T follicular helper cell (primary cell): ENCODE measurements at places on chromosomes 16 and 17.

- DNase-seq: no peak
Observed at GRCh38 chr17:29583324-29584248, 5.9 kb downstream of the GIT1 start.

DNA sequence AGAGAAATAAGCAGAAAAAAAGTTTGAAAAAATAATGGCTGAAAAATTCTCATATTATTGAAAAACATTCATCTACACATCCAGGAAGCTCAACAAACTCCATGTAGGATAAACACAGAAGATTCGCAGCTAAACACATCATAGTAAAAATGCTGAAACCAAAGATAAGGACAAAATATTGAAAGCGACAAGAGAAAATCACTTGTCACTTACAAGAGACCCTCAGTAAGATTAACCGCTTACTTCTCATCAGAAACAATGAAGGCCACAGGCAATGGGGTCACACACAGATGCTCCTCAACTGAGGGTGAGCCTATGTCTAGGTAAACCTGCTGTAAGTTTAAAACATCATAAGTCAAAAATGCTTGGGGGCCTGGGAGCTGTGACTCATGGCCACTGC, 38.1 kb upstream of the METRNL start:
- no peak for DNase-seq

DNA sequence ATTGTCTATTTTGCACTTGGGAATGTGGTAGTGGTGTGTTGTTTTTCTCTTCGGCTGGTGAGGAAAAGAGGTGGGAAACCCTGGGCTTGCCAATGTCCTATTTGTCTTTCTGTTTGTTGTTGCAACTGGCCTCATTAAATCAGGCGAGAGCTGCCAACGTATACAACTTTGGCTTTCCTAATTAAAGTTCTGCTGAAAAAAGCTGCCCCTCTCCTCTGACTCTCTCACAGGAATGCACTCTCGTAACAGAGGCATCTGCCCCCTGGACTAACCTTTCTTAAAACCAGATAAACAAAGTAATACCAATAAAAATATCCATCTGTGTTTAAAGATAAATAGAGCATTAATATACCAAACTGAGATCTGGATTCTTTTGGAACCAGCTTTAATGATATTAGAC, 7.8 kb downstream of the CDRT15 start:
- no peak for DNase-seq

GRCh38 chr17:61583660-61584264, 7.3 kb downstream of the NACA2 start:
- DNase-seq: no peak

DNA sequence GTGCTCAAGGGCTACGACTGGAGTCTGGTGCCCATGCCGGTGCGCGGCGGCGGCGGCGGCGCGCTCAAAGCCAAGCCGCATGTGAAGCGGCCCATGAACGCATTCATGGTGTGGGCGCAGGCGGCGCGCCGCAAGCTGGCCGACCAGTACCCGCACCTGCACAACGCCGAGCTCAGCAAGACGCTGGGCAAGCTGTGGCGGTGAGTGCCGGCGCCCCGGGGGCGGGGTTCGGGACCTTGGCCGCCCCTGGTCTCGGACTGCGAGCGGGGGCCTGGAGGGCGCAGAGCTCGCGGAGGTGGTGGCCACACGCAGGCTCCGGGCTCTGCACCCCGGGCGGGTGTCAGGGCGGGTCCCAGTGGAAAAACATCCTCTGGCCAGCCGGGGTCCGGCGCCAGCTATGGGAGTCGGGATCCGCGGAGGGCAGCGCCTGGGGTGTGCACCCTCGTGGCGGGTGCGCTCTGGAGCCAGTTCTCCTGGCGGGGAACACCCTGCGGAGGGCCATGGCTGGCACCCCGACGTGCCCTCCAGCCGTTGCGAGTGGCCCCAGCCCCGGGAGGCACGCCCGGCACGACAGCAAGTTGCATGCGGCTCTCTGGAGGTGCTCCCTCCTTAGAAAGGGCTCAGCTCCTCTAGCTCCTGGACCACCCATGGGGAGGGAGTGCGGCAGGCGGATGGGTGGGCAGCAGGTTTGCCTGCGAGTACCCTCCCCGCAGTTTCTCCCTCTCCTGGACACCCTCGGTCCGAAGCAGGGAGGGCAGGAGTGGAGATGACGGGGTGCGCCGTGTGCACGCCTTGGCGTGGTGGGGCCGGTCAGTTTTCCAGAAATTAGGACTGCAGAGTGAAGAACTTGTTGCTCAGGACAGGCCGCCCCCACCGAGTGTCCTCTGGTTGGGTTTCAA, 824 bp downstream of the SOX8 start:
- no peak for DNase-seq

DNA sequence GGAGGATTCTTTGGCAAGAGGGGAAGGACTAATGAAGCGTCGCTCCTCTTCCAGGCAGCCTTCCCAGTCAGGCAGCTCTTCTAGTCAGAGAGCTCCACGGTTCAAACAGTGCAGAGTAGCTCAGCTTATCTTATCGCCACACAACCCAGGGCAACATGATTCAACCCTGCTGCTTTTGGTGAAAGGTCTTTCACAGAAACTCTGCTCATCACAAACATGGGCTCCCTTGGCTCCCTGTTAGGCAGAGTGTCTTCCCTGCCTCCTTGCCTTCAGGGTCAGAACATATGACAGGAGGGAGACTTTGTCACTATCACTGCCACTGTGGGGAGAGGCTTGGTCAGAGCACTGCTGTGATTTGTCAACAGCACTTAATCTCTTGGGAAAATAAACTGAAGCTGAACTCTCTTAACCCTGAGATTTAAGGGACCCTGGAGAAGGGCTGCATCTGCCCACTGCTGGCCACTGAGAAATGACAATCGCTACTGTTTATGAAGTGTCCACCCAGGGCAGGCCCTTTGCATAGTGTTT, 6.9 kb upstream of the SLC13A2 start:
- no peak for DNase-seq

DNA sequence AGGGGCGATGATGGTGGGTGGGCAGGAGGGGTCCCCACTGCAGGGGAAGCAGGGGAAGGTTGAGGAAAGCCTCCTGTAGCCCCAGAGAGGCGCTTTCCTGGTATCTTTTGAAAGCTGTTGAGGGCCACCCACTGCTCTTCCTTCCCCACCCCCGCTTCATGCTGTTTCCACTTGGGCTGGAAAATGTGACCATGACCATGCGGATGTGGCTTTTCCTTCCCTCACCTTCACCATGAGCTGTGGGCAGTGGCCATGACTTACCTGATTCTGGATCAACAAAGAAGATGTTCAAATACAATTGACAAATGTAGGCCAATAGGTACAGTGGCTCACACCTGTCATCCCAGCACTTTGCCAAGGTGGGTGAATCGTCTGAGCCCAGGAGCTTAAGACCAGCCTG, 13.8 kb downstream of the MVP start:
- DNase-seq: no peak

- no peak for DNase-seq
Observed at GRCh38 chr17:79890706-79891105, 51.5 kb upstream of the CBX4 start.

DNA sequence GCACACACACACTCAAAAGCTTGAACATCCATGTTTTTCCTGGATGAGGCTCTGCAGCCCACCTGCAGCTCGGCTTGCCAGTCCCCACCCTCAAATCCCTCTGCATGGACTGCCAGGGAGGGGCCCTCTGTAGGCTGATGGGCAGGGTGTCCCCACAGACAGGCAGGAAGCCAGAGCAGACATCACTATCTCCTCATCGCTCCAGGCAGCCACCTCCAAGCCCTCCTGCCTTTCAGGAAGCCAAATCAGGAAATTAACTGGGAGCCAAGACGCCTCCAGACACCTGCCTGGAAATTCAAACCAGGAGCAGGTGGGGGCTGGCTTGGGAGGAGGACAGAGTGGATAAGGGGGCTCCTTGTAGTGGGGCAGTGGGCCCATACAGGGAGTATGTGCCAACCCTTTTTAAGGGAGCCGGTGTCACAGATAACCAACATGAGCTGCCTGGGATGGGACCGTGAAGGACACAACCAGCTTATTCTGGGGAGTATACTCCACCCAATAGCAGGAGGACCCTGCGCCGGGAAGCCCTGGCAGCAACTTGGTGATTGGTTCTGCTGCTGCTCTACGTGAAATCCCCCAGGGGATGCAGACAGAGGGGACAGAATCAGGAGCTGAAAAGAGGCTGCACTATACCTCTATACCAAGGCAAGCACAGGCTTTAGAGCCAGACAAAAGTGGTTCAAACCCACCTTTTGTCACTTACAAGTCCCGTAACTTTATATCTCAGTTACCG, 139.1 kb downstream of the CCT6B start:
- no peak for DNase-seq

- DNase-seq: no peak
Observed at GRCh38 chr17:77888242-77889134, 70.0 kb upstream of the TNRC6C start.

GRCh38 chr16:23006380-23006779, 142.9 kb downstream of the USP31 start:
- no peak for DNase-seq

DNA sequence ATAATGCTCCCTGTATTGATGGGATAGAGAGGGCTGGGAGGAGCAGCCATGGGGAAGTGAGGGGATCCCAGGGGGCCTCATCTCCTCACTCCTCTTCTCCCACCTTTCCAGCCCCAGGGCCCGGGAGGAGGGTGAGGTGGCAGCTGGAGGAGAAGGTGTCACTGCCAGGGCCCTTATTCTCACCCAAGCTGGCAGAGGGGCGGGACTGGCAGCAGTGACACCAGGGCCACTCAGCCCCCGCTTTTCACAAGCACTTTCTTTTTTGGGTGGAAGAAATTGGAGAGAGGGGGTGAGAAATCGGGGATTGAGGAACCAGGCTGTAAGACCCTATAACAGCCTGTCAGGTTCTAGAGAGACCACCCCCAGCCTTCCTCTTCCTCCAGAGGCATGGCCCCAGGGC, 2.4 kb upstream of the TBX21 start:
- no peak for DNase-seq

DNA sequence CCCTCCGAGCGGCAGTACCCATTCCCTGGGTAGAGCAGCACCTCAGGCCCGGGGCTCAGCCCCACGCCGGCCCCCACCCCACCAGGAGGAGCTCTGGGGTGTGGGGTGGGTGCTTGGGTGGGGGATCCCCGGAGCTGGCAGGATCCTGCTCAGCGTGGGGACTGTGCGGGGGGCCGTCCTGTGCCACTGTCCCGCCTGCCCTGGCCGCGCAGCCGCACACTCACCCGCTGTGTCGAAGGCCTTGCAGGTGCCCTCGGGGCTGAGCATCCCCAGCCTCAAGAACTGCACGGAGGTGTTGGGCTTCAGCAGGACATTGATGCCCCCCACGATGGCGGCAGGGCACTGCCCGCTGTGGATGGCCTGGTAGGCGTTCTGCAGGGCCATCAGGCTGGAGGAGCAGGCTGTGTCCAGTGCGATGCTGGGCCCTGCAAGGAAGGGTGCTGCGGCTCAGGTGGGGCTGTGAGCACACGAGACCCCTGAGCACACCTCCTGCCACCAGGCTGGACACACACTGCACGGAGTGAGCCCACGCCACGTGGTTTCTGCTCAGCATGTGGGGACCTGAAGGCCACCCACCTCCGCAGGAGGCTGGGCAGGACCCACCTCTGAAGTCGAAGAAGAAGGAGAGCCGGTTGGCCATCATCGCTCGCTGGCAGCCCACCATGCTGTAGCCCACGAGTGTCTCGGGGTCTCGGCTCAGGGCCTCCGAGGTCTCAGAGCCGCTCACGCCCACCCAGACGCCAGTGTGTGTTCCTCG, 4.9 kb downstream of the FASN start:
- no peak for DNase-seq

DNA sequence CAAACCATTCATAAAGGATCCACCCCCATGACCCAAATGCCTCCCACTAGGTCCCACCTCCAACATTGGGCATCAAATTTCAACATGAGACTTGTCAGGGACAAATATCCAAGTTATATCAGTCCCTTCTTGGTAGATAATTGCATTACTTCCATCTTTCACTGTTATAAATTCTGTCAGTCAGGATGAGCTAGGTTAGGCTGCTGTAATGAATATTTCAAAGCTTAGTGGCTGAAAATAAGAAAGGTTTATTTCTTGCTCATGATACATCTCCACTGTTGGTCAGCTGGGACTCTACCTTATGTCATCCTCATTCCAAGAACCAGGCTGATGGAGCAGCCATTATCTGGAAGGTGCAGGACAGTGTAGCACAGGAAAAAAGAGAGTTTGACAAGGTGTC, 50.3 kb upstream of the TMC5 start:
- no peak for DNase-seq

GRCh38 chr17:683040-683439, 31.6 kb downstream of the VPS53 start:
- no peak for DNase-seq

- DNase-seq: peak; percentile 9
Observed at GRCh38 chr17:2192367-2193057, 111.1 kb downstream of the SMG6 start.

DNA sequence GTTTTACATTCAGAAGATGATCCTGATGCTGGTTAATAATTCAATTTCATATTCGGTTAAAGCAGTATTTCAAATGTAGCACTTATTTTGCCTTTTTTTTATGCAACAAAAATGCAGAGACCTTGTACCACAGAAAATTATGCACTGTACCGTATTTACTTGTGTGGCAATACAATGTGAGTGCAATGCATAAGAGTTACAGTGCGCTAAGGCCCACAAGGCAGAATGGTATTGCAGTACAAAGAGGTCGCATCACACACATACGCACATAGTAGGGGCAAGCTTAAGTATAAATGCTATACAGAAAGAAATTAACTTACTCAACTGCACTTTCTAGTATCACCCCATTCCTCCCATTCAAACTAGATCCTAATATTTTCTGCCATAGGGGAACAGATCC, 103.0 kb downstream of the SYCE1L start:
- DNase-seq: no peak

- no peak for DNase-seq
Observed at GRCh38 chr16:2778630-2778958, 1.5 kb upstream of the ELOB start.

GRCh38 chr17:15650741-15651582, 31.5 kb upstream of the FBXW10B start:
- DNase-seq: no peak

- DNase-seq: no peak
Observed at GRCh38 chr16:6558126-6558525, 774.5 kb upstream of the RBFOX1 start.

DNA sequence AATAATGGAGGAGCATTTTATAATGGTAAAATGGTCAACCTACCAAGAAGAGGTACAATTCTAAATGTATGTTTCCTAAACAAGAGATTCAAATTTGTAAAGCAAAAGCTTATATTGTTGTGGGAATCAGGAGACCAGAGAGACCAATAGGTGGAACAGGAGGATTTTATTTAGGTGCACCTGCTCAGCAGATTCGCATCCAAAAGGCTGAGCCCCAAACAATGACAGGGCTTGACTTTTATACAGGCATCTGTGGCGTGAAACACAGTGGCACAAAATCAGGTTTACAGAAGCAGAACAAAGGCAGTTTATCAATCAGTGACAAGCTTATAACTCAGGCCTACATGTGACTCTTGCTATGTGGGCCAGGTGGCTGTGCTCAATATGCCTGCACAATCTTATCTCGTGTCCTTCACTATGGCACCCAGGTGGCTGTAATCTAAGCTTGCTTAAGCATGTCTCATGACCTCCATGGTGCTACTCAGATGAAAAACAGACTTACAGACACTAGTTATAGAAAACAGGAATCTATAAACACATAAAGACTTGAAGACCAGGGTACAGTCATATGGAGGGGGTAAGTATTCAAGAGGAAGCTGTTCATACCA, 780.2 kb upstream of the CA10 start:
- DNase-seq: no peak
